ENCODE measurements at places on chromosomes 5 and 9.

DNA sequence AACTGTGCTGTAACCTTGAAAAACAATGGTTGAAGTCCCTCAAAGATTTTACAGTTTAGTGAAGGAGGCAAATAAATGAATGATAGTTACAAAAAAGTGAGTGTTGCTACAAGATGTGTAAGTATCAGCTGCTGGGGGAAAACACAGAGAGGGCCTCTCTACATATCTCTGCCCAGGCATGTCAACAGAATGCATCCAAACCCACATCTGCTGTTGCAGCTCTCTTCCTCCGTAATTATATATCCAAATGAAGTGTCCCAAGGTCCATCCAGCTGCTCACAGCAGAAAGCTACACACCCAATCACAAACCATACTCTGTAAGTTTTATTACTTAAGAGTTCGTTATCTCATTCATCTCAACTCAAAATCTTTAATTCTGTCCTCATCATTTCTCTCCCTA is 584.6 kb downstream of the ANXA1 start:
- DNase-seq = no peak

DNA sequence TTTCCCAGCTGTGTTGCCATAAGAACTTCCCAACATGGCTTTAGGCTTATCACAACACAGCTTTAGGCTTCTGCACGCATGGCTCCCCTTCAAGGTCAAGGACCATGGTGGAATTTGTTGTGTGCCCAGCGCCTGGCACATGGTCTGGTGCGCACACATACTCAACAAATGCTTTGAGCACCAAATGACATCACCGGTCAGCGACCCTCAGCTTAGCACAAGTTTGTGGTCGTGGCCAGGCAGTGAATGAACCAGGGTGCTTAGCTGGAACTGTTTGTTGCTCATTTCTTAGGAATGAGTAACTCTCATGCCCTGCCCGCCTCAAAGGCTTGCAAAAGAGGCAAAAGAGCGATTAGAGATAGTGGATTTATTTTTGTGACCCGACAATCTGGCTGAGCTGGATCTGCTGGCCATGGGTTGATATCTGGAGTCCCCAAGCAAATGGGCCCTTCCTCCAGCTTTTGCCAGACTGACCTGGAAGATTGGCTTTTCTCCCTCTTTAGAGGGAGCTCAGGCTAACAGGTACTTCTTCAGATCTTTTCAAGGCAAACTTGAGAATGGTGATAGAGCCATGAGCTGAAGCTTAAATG is 58.9 kb downstream of the DAP start:
- no peak for DNase-seq

GRCh38 chr9:29844251-29844650 is 2271.0 kb upstream of the C9orf72 start:
- peak; percentile 30 for DNase-seq

DNA sequence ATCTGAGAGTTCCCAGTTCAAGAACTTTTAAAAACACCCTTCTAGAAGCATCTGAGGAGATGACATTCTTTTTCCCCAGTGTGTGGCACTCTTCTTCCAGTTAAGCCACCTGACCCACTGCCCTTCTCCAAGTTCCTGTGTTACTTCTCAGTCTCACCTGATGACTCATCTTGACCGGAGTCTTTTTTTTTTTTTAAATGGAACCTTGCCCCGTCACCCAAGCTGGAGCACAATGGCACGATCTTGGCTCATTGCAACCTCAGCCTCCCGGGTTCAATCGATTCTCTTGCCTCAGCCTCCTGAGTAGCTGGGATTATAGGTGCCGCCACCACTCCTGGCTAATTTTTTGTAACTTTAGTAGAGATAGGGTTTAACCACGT is 224.1 kb upstream of the DAB2 start:
- DNase-seq = no peak

DNA sequence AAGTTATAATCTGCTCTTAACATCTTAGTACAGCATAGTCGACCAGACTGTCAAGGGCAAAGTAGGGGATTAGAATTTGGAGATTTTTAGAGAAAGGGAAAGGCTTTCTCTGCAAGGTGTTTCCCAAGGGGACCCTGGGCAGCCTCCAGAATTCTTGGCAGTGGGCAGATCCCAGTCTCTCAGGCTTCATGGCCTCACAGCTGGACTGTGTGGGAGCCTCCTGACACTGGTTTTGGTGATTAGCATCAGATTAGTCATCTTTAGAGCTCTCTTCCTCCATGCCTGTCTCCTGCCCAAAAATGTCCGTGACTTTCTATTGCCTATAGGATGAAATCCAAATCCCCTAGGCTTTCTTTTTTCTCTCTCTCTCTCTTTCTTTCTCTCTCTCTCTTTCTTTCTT is 370.7 kb downstream of the ZSWIM6 start:
- DNase-seq = no peak

- no peak for DNase-seq
These were observed 36.7 kb downstream of the RGMB start for GRCh38 chr5:98810206-98810605.

DNA sequence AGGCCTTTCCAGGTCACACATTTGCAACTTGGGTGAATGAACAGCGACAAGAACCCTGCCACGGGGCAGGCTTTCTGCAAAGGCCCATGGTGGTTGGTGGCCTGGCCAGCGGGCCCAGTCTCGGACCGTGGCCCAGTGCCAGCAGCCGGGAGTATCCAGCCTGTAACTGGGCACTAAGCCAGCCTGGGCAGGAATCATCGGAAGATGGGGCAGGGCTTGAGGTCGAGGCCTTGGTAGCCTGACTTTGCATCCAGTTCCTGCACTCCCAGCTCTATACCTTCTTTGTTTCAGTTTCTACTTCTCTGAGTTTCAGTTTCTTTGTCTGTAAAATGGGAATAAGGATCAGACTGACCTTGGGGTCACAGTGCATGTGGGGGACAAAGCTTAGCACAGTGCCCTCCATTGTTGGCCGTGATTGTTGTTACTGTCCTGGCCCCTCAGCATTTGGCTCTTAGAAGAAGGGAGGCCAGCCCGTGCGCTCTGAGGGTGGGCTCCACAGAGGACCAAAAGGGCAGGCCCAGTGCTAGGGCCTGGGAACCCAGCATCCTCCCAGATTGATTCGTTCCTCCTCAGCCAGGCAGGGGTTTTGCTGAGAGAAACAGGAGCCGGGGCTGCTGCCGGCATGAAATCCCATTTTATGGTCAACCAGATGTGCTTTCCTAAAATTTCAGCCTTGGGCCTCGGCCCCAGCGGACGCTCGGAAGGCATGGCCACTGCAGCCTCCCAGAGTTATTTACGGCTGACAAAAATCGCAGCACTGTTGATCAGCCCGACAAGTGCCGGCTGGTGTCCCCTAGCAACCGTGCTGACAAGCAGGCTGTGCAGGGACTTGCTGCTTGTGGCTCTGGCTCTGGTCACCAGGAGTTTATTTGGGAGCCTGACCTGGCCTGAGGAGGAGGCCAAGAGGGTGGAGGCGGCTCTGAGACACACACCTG is 43.6 kb downstream of the JADE2 start:
- DNase-seq = peak; percentile 65

GRCh38 chr9:13351778-13352386 is 72.4 kb upstream of the MPDZ start:
- peak; percentile 79 for DNase-seq

DNA sequence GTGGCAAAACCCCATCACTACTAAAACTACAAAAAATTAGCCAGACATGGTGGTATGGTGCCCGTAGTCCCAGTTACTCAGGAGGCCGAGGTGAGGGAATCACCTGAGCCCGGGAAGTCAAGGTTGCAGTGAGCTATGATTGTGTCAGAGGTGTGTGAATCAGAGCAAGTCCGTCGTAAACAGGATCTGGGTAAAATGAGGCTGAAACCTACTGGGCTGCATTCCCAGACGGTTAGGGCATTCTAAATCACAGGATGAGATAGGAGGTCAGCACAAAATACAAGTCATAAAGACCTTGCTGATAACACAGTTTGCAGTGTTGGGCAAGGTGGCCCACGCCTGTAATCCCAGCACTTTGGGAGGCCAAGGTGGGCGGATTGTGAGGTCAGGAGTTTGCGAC is 1.9 kb upstream of the CLTB start:
- no peak for DNase-seq

DNA sequence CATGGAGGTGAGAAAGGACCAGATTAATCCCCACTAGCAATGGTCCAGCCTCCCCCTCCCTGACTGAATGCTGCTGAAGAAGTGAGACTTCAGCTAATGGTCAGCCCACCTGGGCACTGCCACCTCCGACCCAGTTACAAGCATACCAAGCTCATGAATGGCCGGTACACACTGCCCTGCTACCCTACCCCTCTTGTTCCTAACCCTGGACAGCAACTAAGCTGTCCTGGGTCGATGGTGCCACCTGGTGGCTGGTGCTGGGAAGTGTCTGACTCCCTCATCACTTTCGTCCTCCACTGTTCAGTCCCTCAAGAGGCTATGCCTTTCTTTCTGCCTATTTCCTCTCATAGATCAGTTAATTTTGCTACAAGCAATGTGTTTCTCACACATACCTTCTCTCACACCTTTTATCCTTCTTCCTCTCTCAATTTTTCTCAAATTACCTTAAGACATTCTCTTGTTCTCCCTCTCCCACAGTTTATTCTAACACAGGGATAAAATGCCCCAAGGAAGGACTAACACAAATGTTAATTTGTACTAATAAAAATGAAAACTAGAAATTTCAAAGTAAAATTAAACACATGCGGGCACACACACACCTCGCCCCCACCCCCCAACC is 42.4 kb downstream of the PAX5 start:
- DNase-seq = no peak

- no peak for DNase-seq
These were observed 24.7 kb upstream of the TJP2 start for GRCh38 chr9:69149321-69149807.

DNA sequence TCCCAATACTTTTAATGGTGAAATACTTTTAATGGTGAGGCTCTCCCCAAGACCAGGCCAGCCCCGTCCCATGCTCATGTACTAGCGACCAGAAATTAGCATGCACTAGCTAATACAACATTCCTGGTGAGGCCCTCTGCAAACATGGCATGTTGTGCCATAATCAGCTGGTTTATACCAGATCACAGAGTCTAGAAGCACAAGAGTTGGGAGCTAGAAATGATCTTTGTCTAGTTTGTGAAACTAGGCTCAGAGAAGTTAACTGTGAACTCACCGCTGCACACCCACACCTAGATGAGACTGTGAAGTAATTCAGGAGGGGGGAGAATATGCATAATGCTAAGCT is 37.4 kb downstream of the MTMR12 start:
- no peak for DNase-seq

DNA sequence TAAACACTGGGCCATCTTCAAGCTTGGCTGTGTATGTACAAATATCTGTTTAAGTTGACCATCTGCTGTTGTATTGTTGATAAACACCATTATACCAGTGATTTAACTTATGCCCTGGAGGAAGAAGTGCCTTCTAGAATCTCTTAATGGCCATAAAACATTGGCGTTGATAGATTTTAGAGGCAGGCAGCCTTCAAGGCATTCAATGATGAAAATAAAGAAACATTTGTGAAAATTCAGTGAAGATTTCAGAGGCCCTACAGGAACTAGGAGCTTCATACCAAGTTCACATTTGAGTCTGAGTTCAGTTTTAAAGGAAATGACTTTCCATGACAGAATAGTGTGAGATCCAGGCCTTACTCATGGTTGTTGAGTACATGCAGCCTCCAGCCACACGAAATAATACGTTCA is 52.2 kb downstream of the MAP1B start:
- no peak for DNase-seq

- DNase-seq = peak; percentile 48
These were observed 1.3 kb downstream of the PRDM12 start for GRCh38 chr9:130665431-130666392.

DNA sequence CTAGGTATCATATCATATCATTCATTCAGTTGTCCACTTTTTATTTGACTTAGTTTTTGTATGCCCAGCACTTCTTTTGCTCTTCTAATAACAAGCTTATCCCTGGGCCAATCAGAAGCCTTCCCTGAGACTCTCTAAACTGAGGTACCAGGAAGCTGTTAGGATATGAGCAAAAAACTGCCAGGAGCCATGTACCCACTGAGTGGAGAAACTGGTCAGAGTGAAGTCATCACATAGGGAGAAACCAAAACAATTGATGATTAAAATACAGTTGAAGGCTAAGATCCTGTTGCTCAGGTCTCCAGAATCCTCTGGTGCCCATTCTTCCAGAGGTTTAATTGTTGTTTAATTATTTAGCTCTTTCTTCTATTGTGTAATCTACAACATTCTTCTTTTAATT is 120.2 kb downstream of the KIAA0825 start:
- DNase-seq = no peak

DNA sequence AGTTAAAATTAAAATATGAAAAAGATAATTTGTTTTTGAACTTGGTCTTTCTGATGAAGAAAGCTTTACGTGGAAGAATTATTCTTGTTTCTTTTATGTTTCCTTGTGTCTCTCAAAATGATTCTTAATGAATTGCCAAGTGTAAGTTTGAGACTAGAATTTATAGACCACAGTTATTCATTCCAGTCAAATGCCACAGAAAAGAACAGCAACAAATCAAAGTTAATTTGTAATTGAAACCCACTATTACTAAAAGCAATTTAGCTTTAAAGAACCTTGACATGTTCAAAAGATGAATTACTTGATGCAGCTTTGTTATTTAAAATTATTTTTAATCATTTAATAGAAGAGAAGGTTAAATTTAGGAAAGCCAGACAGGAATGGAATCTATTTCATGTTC is 1277.7 kb upstream of the NUDT12 start:
- no peak for DNase-seq

- no peak for DNase-seq
These were observed 207.9 kb upstream of the CD180 start for GRCh38 chr5:67404256-67405100.

DNA sequence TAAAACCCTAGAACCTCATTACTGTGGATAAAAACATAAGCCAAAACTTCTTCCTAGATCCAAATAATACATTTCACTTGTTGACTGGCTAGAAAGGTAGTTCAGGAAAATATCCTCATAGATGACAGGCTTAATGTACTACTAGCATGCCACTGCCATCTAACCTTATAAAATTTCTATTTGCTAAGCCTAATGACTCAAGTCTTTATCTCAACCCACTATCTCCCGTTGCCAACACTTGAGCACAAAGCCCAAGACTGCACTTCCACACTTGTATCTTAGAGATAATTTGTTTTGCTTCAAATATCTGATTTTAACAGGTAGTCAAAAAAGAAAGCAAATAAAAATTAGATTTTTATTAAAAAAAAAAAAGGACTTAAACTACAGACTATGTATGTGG is 42.7 kb downstream of the FBXL17 start:
- no peak for DNase-seq

DNA sequence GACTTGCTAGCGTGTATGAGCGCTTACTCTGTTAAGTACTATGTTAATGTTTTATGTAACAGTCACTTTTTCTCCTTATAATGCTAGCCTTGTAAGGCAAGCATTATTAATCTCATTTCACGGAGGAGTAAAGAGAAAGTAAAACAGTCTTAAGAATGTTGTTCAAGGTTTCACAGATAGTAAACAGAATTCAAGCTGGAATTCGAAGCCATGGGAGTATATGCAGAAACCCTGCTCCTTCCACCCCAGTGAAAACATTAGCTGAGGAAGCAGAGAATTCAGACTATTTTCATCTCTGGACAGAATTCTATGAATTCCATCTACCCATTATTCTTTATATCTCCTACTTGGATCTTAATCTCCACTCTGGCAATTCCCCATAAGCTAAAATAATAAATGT is 1028.3 kb upstream of the WWC1 start:
- no peak for DNase-seq

GRCh38 chr9:107137495-107138202 is 145.4 kb upstream of the RAD23B start:
- no peak for DNase-seq

GRCh38 chr5:62263401-62263800 is 42.6 kb upstream of the KIF2A start:
- DNase-seq = no peak

- no peak for DNase-seq
These were observed 266.5 kb upstream of the VLDLR start for GRCh38 chr9:2354856-2355696.
